ENCODE measurements at places on chromosomes 5 and 9. TPM values are rescaled to one million over a fixed set of nuclear protein-coding genes. Genes with fewer than 3 reads are reported as not detected.

CARTPT gene
- not detected for total RNA-seq

ELOVL7 gene
- total RNA-seq: 0.45 TPM

APBB3 gene
- total RNA-seq: 23.7 TPM

ZNF367 gene
- 28.6 TPM for total RNA-seq

TSTD2 gene
- total RNA-seq: 17.0 TPM

OBP2B gene
- total RNA-seq: not detected

ITK gene
- total RNA-seq: not detected

TPPP gene
- total RNA-seq: 0.30 TPM

GLDC gene
- total RNA-seq: 15.6 TPM

Data from A375 (cell line).